Central memory CD8-positive, alpha-beta T cell (primary cell): ENCODE measurements at places on chromosomes 7 and 10.
A peak's percentile ranks its signal among the peaks of the same experiment; 100 is the strongest.

- H3K4me3 ChIP-seq = peak overlapping the region; percentile 24
- no peak for DNase-seq
- peak overlapping the region; percentile 99 for H3K27ac ChIP-seq
- peaks cover 19% of the 10 kb centered on the region for H3K27me3 ChIP-seq
Observed at GRCh38 chr7:142812437-142813215, 41.9 kb downstream of the PRSS2 start.

DNA sequence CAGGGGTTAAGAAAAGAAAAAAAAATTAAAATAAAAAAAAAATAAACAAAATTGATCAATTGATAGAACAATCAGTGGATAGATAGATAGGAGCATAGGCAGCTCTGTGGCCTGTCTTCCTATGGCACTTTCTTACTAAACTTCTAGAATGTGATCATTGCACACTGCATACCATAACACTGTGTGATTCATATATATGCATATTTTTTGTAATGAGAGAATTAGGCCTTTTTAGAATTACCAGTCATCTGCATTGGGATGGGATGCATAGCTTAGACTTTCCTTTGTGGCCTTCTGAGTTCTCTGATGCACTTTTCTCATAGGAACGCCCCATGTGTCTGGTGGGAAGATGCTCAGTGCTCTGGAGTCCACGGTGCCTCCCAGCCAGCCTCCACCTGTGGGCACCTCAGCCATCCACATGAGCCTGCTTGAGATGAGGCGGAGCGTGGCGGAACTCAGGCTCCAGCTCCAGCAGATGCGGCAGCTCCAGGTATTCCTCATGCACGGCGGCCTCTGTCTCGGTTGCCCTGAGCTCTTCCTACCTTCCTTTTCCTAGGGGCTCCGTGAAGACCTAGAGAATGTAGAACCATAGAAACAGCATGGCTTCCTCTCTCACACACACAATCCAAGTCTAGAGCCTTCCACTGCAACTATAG is 222.5 kb downstream of the ARHGAP21 start:
- no peak overlapping the region for H3K4me3 ChIP-seq
- peaks cover 20% of the 10 kb centered on the region for H3K27me3 ChIP-seq
- no peaks in the 10 kb centered on the region for H3K36me3 ChIP-seq

DNA sequence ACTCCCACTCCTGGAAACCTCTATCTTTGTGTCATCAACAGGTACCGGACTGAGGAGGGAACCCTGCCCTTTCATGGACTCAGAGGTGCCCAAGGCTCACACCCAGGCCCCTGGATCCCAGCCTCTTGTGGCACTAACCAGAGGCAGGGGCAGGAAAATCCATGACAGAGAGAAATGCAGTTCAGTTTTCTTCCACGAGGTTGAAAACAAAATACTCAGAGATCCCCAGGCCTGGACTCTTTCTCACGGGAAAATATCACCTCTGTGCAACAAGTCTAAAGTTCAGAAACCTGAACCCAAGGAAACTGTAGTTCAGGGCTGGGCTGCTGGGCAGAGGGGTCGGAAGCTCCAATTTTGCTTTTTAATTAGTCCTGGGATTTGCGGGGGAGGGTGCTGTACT is 21.4 kb upstream of the OPN4 start:
- no peak overlapping the region for H3K27ac ChIP-seq
- no peak for DNase-seq
- peaks cover 73% of the 10 kb centered on the region for H3K27me3 ChIP-seq
- H3K4me1 ChIP-seq = peaks cover 5% of the 10 kb centered on the region
- H3K36me3 ChIP-seq = no peaks in the 10 kb centered on the region
- H3K4me3 ChIP-seq = no peak overlapping the region

GRCh38 chr10:116475866-116476265 is 48.2 kb downstream of the PNLIPRP3 start:
- no peaks in the 10 kb centered on the region for H3K4me1 ChIP-seq
- no peaks in the 10 kb centered on the region for H3K27me3 ChIP-seq
- H3K36me3 ChIP-seq = no peaks in the 10 kb centered on the region

DNA sequence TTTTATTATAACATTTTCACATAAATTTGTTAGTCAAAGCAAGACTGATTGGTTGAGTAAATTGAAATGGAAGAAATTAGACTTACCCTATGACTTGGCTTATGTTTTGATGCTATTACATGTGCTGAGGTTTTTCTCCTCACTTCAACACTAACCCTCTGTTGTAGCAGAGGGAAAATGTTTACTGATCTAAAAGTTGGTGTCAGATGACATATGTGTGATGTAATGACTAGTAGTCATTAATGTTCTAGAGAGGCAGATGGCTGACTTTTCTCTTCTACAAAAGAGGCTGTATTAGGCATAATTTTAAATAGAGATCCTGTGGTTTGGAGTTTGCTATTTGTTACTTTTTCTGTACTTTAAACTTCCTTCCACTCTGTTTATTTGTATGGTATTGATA is 266.0 kb downstream of the BBS9 start:
- H3K27me3 ChIP-seq = no peaks in the 10 kb centered on the region
- H3K36me3 ChIP-seq = peaks cover 3% of the 10 kb centered on the region
- H3K4me1 ChIP-seq = no peaks in the 10 kb centered on the region
- no peak for DNase-seq
- H3K27ac ChIP-seq = no peak overlapping the region

DNA sequence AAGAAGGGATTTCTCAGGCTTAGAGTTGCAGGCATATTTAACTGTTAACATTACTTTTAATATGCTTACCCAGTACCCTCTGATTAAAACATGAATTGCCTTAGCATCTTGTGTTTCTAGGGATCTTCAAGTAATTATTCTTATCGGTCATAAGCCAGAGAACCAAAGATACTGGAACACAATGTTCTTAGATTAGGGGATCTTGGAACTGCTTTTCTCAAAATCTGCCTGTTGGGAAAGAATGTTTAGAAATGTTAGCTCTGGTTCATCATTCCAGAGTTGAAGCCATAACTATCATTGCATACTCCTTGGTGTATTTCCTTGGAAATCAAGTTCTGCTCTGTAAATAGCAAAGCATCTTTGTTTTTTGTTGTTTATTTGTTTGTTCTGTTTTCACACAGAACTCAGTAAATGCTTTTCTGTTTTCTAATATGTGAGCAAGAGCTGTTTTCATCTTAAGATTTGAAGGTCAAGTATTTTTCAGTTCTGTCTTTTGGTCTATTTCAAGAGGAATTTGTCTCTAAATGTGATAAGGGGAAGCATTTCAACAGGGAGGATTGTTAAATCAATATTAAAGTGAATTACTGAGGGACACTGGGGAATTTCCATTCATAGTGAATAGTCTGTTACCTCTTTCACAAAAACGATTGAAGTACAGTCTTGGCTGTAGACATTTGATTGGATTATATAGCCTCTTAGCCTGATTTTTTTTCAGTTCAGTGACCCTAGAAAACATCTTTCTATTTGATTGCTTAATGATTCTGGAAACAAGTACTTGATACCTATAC is 103.2 kb upstream of the CYP26C1 start:
- no peaks in the 10 kb centered on the region for H3K27me3 ChIP-seq
- no peak for DNase-seq
- no peak overlapping the region for H3K27ac ChIP-seq
- H3K4me1 ChIP-seq = no peaks in the 10 kb centered on the region
- peaks cover 9% of the 10 kb centered on the region for H3K36me3 ChIP-seq

GRCh38 chr7:21146642-21147423 is 281.1 kb upstream of the SP4 start:
- H3K4me3 ChIP-seq = no peak overlapping the region
- H3K27me3 ChIP-seq = peaks cover 47% of the 10 kb centered on the region
- H3K4me1 ChIP-seq = no peaks in the 10 kb centered on the region
- no peaks in the 10 kb centered on the region for H3K36me3 ChIP-seq
- H3K27ac ChIP-seq = no peak overlapping the region

GRCh38 chr7:21767300-21767900 is 178.3 kb downstream of the CDCA7L start:
- no peaks in the 10 kb centered on the region for H3K36me3 ChIP-seq
- DNase-seq = no peak
- no peak overlapping the region for H3K27ac ChIP-seq
- no peak overlapping the region for H3K4me3 ChIP-seq
- no peaks in the 10 kb centered on the region for H3K4me1 ChIP-seq

DNA sequence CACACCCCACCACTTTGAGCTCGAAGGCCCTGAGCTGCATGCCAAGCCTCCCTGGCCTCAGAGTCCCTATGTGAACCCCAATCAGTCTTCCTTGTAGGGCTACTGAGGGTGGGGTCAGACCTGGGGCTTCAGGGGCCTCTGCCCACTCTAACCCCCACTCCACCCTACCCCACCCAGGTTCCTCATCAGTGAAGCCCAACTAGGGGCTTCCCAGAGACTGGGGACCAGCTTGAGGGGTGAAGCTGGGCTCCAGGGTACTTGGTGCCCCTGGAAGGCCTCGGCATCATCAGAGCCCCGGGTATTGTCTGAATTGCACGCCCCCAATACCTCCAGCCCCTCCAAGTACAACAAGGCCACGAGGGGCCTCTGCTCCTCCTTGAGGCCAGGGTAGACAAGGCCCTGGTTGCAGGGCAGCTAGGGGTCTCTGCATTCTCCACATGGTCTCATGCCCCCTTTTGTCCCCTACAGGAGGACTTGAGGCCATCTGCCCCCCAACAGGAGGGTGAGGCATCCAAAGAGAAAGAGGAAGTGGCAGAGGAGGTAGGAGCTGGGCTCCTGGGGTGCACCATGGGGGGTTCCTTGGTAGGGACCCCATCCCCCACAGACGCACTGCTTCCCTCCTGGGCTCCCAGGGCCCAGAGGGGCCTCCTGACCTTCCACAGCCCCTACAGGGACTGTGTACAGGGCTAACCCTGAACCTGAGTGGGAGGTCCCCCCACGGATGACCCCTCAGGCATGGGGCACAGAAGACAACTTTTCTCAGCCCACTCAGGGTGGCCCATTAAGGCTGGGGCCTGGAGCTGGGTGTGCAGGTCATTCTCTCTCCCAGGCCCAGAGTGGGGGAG is 4.0 kb downstream of the SNCG start:
- H3K4me1 ChIP-seq = peaks cover 17% of the 10 kb centered on the region
- H3K36me3 ChIP-seq = peaks cover 2% of the 10 kb centered on the region
- no peak overlapping the region for H3K4me3 ChIP-seq
- no peak overlapping the region for H3K27ac ChIP-seq

DNA sequence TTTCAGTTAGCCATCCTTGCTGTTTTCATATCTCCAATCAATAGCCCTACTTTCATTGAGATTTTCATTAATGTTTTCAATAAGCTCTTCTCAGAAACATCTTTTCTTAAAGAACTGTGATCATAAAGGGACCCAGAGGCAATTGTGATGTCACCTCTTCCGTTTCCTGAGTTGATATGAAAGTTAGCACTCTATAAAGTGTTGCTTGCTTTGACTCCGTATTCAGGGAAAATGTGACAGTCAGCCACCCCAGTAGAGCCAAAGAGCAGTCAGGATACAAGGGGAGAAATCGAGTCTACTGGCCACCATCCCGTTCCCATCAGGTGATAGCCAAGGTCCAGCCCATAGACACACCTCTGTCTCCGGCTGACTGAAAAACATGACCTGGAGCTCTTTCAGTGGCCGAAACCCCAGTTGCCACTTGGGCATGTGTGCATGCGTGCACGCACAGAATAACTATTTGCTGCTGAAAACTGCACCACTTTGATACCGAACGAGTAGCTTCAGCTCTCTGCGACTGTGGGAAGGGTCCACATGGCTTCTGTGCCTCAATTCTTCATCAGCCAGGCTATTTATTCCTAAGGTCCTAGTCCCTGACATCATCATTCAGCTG is 291.4 kb downstream of the USP6NL start:
- H3K27me3 ChIP-seq = no peaks in the 10 kb centered on the region
- H3K4me3 ChIP-seq = peak overlapping the region; percentile 57
- peaks cover 95% of the 10 kb centered on the region for H3K36me3 ChIP-seq
- peaks cover 61% of the 10 kb centered on the region for H3K4me1 ChIP-seq
- H3K27ac ChIP-seq = peak overlapping the region; percentile 89
- no peak for DNase-seq

DNA sequence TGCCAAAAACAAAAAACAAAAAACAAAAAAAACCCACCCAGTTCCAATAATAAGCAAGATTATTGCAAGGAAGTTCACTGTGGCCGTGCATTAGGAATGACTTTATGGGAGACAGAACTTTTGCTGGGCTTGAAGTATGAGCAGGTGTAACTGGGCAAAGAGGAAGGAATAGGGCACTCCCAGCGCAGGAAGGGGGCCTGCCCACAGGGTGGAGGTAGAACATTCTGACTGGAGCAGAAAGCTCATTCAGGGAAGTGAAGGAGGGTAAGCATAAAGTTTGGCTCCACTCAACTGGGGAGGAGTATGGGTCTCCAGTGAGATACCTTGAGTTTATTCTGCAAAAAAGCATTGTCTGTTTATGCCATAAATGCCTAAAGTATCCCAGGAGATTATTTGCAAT is 42.1 kb upstream of the WIPF3 start:
- H3K27me3 ChIP-seq = peaks cover 39% of the 10 kb centered on the region
- H3K27ac ChIP-seq = no peak overlapping the region
- H3K36me3 ChIP-seq = peaks cover 2% of the 10 kb centered on the region
- DNase-seq = no peak
- H3K4me3 ChIP-seq = no peak overlapping the region

- H3K27me3 ChIP-seq = peaks cover 14% of the 10 kb centered on the region
- no peak overlapping the region for H3K27ac ChIP-seq
- DNase-seq = no peak
- H3K4me1 ChIP-seq = no peaks in the 10 kb centered on the region
Observed at GRCh38 chr7:137801003-137801402, 45.8 kb downstream of the DGKI start.

- no peak for DNase-seq
- H3K4me3 ChIP-seq = no peak overlapping the region
- H3K36me3 ChIP-seq = no peaks in the 10 kb centered on the region
- peaks cover 35% of the 10 kb centered on the region for H3K4me1 ChIP-seq
- no peak overlapping the region for H3K27ac ChIP-seq
Observed at GRCh38 chr10:60518745-60519144, 129.1 kb upstream of the ANK3 start.

- no peak overlapping the region for H3K27ac ChIP-seq
- no peak for DNase-seq
- no peaks in the 10 kb centered on the region for H3K4me1 ChIP-seq
- H3K36me3 ChIP-seq = no peaks in the 10 kb centered on the region
- no peak overlapping the region for H3K4me3 ChIP-seq
- H3K27me3 ChIP-seq = no peaks in the 10 kb centered on the region
Observed at GRCh38 chr7:143504215-143504936, 26.7 kb downstream of the TAS2R41 start.

- H3K27me3 ChIP-seq = no peaks in the 10 kb centered on the region
- no peak overlapping the region for H3K27ac ChIP-seq
- no peak for DNase-seq
Observed at GRCh38 chr7:150435390-150436073, 14.9 kb upstream of the GIMAP8 start.
